ENCODE measurements at places on chromosomes 5 and 9.

- no peak for DNase-seq
These were observed 7.1 kb downstream of the SPRY4 start for GRCh38 chr5:142317753-142318152.

DNA sequence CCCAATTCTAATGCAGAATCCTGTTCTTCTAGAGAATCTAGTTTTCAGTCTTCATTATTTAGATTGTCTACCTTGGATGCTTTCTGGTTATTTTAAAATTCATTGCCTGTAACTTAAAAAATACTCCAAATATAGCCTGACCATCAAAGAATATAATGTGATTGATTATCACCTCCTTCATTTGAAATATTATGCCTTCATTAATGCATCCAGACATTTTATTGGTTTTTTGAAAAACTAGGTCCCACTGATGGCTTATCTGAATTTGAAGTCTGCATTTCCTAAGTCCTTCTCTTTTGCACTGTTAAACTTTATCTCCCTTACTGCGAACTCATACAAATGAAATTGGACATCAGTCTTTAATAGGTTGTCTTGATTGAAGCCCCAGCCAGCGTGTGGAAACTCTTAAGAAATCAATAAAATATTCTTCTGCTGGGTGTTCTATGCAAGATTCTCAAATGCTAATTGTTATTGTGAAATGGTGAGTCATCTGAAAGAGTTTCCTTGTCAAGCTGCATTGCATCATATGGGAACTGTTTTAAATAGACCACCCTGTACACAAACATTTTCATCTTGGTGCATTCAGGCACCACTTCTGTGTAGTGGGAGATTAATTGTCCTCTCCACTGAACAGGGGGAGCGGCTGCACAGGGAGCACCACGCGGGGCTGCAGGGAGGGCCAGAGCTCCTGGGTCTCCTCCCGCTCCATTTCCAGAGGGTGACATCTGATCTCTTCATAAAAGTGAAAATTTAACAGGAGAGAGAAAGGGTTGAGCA lies 92.3 kb upstream of the FANCC start:
- no peak for DNase-seq

DNA sequence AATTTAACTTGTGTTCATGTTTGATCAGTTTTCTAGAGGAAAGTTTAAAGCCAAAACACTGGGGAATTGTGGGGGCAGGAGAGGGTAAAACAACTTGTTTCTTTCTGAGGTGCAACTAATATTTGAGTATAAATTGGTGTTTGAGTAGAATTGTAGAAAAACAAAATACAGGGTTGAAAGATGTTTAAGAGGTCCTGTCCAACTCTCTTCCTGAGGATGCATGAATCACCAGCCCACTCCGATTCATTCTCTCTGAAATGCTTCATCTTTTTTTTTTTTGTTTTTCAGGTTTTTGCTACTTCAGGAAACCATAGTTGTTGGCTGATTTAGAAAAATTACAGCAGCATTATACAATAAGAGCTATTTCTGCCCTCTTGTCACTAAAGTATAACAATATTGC lies 42.4 kb upstream of the TMC1 start:
- DNase-seq = no peak

DNA sequence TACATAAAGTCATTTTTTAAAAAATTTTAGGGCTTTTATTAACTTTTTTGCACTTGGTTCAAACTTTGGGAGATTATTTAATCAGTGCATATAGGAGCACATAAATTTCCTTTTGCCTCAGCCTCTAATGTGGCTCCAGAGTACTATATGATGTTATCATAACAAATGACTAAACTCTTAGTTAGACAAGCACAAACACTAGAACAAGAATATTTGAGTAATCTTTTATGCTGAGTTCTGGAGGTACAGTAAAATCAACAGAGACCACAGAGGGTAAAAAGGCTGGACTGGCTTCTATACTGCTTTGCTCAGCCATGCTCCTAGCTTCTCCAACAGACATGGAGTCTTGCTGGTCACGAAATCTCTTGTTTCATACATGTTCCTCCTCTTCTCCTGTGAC lies 52.5 kb upstream of the SGCD start:
- no peak for DNase-seq

DNA sequence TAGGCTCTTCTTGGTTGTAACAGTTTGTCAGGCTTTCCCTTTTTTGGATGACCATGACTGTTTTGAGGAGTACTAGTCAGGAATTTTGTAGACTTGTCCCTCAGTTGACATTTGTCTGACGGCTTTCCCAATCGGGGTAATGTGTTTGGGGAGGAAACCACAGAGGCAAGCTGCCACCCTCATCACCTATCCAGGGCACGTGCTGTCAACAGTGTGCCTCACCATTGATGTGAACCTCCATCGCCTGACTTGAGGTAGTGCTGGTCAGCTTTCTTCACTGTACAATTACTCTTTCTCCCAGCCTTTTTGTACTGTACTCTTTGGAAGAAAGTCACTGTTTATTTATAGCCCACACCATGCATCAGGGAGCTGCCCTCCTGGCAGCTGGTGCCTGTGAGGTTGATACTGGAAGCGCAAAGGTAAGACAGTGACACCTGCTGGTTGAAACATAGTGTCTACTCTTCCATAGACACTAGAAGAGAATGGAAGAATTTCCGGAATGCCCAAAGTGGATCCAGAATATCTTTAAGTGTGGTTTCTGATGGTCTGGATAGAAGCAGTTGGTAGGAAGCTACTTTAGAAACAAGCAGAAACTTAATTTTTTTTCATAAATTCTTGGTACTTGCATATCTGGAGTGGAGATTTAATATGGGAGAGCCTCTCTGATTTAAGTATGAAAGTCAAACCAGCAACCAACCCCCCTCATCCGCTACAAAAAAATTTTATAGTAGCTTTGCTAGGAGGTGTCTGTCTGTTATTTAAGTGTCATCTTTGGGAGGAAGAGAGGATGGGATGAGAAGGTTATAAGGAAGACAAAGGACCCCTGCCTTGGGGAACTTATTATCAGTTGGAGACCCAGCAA lies 69.3 kb downstream of the SNX30 start:
- DNase-seq = no peak

DNA sequence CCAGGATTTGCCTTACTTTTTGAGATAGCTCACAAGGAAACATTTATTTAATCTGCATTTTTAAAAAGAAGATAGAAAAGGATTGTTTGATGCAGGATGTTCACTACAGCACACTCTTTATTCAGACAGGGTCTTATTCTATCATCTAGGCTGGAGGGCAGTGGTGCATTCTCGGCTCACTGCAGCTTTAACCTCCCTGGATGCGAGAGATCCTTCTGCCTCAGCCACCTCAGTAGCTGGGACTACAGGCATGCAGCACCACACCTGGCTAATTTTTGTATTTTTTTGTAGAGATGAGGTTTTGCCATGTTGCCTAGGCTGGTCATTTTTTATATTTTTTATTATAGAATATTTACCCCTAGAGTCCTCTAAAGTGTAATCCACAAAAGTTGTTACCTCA lies 221.4 kb downstream of the MCTP1 start:
- no peak for DNase-seq

- no peak for DNase-seq
These were observed 256.0 kb downstream of the GRIA1 start for GRCh38 chr5:153746440-153746839.

- DNase-seq = no peak
These were observed 20.9 kb downstream of the C9orf57 start for GRCh38 chr9:72039532-72039931.

GRCh38 chr9:79824265-79824664 lies 252.5 kb downstream of the TLE4 start:
- no peak for DNase-seq

DNA sequence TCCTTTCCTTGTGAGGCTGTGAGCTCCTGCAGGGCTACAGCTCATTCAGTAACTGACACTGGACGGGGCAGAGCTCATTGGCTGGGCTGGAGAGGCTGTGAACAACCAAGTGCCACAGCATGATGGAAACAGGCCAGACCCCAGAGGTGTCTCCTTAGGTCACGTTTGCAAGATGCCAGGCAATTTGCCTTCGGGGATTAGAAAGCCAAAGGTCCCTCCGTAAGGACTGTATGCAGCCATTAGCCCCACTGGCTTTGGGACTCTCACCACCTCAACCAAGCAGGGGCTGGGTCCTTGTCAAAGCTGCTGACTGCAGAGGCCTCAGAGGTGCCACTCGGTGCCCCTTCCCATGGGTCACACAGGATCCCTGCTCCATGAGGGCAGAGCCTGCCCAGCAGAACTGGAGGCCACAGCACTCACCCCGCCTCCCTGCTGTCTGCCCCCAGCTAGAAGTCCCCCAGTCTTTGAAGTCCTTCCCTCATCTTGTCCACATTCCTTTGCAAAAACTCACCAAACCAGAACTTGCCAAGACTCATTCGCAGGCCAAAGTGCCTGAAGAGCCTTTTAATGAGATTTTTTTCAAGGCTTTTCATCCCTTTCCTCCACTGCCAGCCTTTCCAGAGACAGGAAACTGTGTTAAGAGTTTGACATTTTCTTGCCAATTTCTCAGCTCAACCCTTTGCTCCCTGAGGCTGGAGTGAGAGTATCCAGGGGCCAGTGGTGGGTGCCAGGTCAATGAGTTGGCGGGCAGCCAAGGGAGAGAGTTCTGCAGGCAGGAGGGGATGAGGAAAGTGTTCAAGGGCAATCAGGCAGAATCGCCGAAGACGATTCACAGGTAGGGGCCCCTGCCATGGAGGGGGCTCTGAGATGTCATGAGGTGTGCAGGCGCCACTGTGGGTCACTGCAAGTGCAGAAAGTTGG lies 39.7 kb upstream of the SLC25A51 start:
- DNase-seq = no peak

GRCh38 chr5:66002415-66002814 lies 76.0 kb downstream of the ERBIN start:
- no peak for DNase-seq

Measured in activated CD4-positive, CD25-positive, alpha-beta regulatory T cell (primary cell).